ENCODE measurements at places on chromosomes 6 and 20.

GRCh38 chr6:167129159-167129558 lies 6.3 kb downstream of the CCR6 start:
- DNase-seq: no peak
- no peaks in the 10 kb centered on the region for H3K4me1 ChIP-seq
- H3K27ac ChIP-seq: no peak overlapping the region
- no peaks in the 10 kb centered on the region for H3K27me3 ChIP-seq

- no peak overlapping the region for H3K4me3 ChIP-seq
- H3K36me3 ChIP-seq: no peaks in the 10 kb centered on the region
- no peaks in the 10 kb centered on the region for H3K4me1 ChIP-seq
- no peak overlapping the region for H3K27ac ChIP-seq
- no peak for DNase-seq
Measured at GRCh38 chr6:149169761-149170511, 147.6 kb upstream of the TAB2 start.

GRCh38 chr6:7236306-7237209 lies 76.4 kb downstream of the SSR1 start:
- H3K4me3 ChIP-seq: no peak overlapping the region
- H3K36me3 ChIP-seq: peaks cover 34% of the 10 kb centered on the region
- H3K27me3 ChIP-seq: no peaks in the 10 kb centered on the region

DNA sequence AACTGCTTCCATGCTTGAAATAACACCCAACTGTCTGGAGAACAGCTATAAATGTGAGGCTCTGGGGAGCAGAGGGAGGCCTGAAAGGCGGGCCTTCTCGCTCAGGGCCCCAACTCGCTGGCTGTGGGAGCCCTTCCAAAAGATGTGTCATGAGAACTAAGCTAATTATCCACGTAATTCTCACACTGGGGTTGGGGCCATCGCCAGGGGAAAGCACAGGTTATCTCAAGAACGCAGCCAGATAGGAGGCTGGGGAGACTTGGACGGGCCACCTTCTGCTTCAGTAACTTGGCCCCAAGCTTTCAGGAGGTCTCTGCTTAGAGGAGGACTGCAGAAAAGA lies 1.6 kb downstream of the PXDC1 start:
- H3K4me1 ChIP-seq: peaks cover 29% of the 10 kb centered on the region
- H3K27ac ChIP-seq: peak overlapping the region; percentile 99
- peak overlapping the region; percentile 96 for H3K4me3 ChIP-seq

GRCh38 chr6:66866801-66867200 lies 1159.8 kb upstream of the EYS start:
- H3K27ac ChIP-seq: no peak overlapping the region
- no peaks in the 10 kb centered on the region for H3K36me3 ChIP-seq
- no peaks in the 10 kb centered on the region for H3K4me1 ChIP-seq
- no peak overlapping the region for H3K4me3 ChIP-seq
- H3K27me3 ChIP-seq: no peaks in the 10 kb centered on the region

- no peak overlapping the region for H3K27ac ChIP-seq
- no peak for DNase-seq
- no peaks in the 10 kb centered on the region for H3K27me3 ChIP-seq
- H3K36me3 ChIP-seq: peaks cover 45% of the 10 kb centered on the region
- H3K4me1 ChIP-seq: no peaks in the 10 kb centered on the region
Measured at GRCh38 chr6:82178077-82178758, 69.3 kb downstream of the IBTK start.

GRCh38 chr6:54970337-54970736 lies 123.8 kb downstream of the FAM83B start:
- DNase-seq: no peak
- H3K36me3 ChIP-seq: no peaks in the 10 kb centered on the region
- no peaks in the 10 kb centered on the region for H3K27me3 ChIP-seq
- no peaks in the 10 kb centered on the region for H3K4me1 ChIP-seq
- no peak overlapping the region for H3K27ac ChIP-seq
- no peak overlapping the region for H3K4me3 ChIP-seq

DNA sequence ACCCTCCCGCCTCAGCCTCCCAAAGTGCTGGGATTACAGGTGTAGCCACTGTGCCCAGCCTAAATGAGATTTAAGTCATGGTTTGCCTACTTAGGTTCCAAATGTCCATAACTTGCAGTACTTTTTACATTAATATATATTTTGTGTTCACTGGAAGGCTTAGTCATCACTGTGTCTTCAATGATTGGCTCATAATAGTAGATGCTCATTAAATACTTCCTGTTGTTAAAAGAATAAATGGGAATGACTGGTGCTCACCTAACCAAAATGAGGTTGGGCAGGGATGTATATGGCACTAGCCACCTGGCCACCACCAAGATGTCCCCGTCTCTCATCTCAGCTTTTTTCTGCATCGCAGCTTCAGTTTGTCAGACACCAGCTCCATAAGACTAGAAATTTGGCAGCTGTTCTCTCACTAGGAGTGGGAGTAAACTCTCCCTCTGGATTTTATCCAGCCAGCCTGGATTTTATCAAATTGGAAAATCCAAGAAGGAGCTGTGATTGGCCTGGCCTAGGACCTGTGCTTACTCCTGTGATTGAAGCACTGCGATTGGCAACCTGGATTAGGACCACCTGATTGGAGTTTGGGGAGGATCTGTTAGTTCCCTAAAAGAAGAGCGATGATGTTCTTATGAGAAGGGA lies 1.1 kb upstream of the GLO1 start:
- no peak overlapping the region for H3K27ac ChIP-seq
- H3K36me3 ChIP-seq: peaks cover 10% of the 10 kb centered on the region
- peaks cover 12% of the 10 kb centered on the region for H3K4me1 ChIP-seq
- H3K27me3 ChIP-seq: no peaks in the 10 kb centered on the region
- no peak overlapping the region for H3K4me3 ChIP-seq

- DNase-seq: no peak
- no peaks in the 10 kb centered on the region for H3K4me1 ChIP-seq
Measured at GRCh38 chr20:22341508-22341907, 242.9 kb downstream of the FOXA2 start.

DNA sequence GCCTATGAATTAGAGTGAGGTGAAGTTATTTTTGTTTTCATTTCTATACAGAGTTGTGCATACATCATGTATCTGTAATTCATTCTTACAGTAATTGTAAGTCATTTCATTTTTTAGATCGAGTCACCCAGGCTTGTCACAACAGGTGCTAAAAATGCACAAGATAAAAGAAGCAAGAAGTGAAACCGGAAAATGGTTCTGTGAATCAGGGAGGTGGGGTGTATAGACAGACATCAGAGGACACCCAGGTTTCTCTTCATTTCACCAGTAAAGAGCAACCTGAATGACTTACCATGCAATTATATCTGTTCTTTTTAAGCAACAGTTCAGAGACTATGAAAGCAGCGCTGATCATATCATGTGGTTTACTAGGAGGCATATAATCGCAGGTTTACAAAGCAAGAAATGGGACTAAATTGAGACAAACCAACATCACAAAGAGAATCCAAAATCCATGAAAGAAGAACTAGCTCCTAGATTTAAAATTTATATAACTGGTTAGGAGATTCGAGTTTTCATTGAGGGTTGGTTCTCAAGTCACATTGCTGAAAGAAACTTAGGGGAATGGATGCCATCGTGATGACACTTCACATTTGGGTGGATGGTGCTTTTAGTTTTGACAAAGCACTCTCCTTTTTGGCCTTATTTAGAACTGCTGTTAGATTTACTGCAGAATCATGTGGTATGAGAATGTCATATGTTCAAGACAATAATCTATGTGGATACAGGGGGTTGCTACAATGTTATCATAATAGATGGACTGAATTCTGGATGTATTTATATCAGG lies 27.9 kb upstream of the TBC1D7 start:
- DNase-seq: no peak
- no peaks in the 10 kb centered on the region for H3K27me3 ChIP-seq
- no peak overlapping the region for H3K27ac ChIP-seq

- H3K27ac ChIP-seq: peak overlapping the region; percentile 75
- peaks cover 9% of the 10 kb centered on the region for H3K36me3 ChIP-seq
- peak overlapping the region; percentile 70 for H3K4me3 ChIP-seq
- H3K27me3 ChIP-seq: no peaks in the 10 kb centered on the region
- H3K4me1 ChIP-seq: peaks cover 22% of the 10 kb centered on the region
- no peak for DNase-seq
Measured at GRCh38 chr6:41896281-41896680, 1.1 kb upstream of the USP49 start.

GRCh38 chr6:32177183-32177787 lies 920 bp upstream of the RNF5 start:
- peak overlapping the region; percentile 95 for H3K27ac ChIP-seq
- H3K4me1 ChIP-seq: peaks cover 29% of the 10 kb centered on the region
- DNase-seq: no peak
- H3K4me3 ChIP-seq: peak overlapping the region; percentile 80
- H3K36me3 ChIP-seq: peaks cover 8% of the 10 kb centered on the region

DNA sequence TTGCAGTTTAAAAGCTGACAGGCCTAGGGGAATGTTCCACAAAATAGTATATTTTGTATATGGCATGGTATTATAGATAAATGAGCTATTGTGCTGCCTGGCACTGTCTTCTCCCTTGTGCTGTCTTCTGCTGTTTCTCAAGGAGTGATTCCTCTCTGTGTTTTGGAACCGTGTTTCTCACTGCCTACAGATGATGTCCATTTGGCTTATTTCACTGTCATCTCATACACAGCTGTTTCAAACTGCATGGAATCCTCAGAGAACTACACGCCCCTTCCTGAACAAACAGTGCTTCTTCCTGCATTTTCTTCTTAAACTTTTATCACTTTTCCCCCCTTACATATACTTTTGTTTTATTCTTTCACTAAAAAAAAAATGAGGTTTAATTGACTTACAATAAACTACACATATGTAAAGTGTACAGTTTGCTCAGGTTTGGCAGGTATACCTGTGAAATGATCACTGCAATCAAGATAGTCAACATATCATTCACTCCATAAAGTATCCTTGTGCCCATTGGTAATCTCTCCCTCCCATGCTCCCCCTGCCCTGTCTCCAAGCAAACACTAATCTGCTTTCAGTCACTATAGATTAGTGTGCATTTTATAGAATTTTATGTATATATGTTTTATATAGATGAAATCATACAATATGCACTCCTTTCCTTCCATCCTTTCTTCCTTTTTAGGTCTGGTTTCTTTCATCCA lies 43.0 kb downstream of the CBFA2T2 start:
- no peaks in the 10 kb centered on the region for H3K27me3 ChIP-seq
- no peak overlapping the region for H3K4me3 ChIP-seq
- no peaks in the 10 kb centered on the region for H3K4me1 ChIP-seq
- no peaks in the 10 kb centered on the region for H3K36me3 ChIP-seq

DNA sequence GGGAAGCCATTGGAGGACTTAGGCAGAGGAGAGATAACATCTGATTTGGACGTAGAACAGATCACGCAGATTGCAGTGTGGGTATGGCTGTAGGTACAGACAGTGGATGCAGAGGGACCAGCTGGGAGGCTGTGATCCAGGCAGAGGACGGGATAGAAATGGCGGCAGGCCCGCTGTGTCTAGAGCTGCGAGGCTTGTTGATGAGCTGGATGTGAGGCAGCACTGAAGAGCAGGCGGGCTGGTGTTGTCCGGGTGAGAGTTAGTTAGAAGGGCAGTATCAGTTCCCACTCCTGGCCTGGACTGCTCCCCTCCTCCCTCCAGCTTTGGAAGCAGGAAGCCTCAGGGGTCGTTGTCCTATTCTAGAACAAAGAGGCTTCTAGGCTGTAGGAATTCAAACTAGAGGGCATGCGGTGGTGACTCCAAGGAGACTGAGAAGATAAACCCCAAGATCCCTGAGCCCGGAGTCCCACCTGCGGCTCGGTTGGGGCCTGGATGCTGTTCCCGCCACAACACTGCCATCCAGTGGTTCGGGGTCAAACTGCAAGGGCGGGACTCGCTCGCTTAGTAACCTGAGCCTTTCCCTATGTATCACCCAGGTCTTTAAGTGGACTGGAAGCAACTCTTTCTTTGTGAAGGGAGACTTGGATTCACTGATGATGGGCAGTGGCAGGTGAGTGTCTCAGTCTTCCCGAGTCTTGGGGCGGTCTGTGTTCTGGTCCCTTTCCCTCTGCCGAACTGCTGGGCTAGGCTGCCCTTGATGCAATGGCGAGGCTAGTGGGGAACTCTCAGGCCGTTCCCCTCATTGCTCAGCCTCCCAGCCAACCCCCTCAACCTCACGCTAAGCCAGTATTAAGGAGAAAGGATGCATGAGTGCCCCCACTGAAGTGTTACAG lies 11.2 kb downstream of the TLDC2 start:
- no peak overlapping the region for H3K27ac ChIP-seq
- no peaks in the 10 kb centered on the region for H3K27me3 ChIP-seq
- H3K4me3 ChIP-seq: no peak overlapping the region

DNA sequence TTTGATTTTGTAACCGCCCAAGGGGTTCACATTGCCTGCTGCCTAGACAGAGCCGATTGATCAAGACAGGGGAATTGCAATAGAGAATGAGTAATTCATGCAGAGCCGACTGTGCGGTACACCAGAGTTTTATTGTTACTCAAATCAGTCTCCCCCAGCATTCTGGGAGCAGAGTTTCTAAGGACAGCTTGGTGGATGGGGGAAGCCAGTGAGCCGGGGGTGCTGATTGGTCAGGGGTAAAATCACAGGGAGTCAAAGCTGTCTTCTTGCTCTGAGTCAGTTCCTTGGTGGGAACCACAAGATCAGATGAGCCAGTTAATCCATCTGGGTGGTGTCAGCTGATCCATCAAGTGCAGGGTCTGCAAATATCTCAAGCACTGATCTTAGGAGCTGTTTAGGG lies 60.0 kb upstream of the EZR start:
- H3K27me3 ChIP-seq: peaks cover 3% of the 10 kb centered on the region
- no peaks in the 10 kb centered on the region for H3K36me3 ChIP-seq
- no peak overlapping the region for H3K27ac ChIP-seq
- no peak overlapping the region for H3K4me3 ChIP-seq

GRCh38 chr20:51259455-51259854 lies 236.5 kb upstream of the KCNG1 start:
- H3K36me3 ChIP-seq: no peaks in the 10 kb centered on the region
- no peak for DNase-seq
- H3K27me3 ChIP-seq: peaks cover 13% of the 10 kb centered on the region
- H3K27ac ChIP-seq: no peak overlapping the region

- no peak overlapping the region for H3K27ac ChIP-seq
- H3K4me1 ChIP-seq: no peaks in the 10 kb centered on the region
- DNase-seq: no peak
- H3K27me3 ChIP-seq: no peaks in the 10 kb centered on the region
- H3K4me3 ChIP-seq: no peak overlapping the region
Measured at GRCh38 chr20:1775117-1775516, 117.5 kb upstream of the SIRPG start.

- H3K27me3 ChIP-seq: no peaks in the 10 kb centered on the region
- H3K27ac ChIP-seq: no peak overlapping the region
- no peak overlapping the region for H3K4me3 ChIP-seq
- no peaks in the 10 kb centered on the region for H3K36me3 ChIP-seq
- no peak for DNase-seq
Measured at GRCh38 chr6:93972791-93973190, 553.4 kb upstream of the EPHA7 start.

GRCh38 chr20:3563548-3564177 lies 92.8 kb downstream of the ATRN start:
- H3K36me3 ChIP-seq: peaks cover 7% of the 10 kb centered on the region
- no peak for DNase-seq
- no peak overlapping the region for H3K4me3 ChIP-seq
- H3K27ac ChIP-seq: no peak overlapping the region
- no peaks in the 10 kb centered on the region for H3K4me1 ChIP-seq

- no peak overlapping the region for H3K27ac ChIP-seq
- DNase-seq: no peak
- H3K36me3 ChIP-seq: no peaks in the 10 kb centered on the region
- H3K4me1 ChIP-seq: no peaks in the 10 kb centered on the region
Measured at GRCh38 chr6:101803136-101803535, 409.6 kb downstream of the GRIK2 start.

All from tibial artery (tissue), 4 donors.